ENCODE measurements at places on chromosomes 7 and 10.

DNA sequence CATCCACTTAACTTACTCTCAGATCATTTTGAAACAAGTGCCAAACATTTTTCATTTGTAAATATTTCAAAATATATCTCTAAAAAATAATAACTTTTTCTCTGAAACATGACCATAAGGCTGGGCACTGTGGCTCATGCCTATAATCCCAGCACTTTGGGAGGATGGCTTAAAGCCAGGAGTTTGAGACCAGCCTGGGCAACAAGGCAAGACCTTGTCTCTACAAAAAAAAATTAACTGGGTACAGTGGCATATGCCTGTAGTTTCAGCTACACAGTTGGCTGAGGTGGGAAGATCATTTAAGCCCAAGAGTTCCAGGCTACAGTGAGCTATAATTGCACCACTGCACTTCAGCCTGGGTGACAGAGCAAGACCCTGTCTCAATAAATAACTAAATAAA lies 36.4 kb downstream of the USP54 start:
- DNase-seq: no peak

GRCh38 chr7:120941064-120941463 lies 9.5 kb upstream of the ING3 start:
- DNase-seq: no peak

DNA sequence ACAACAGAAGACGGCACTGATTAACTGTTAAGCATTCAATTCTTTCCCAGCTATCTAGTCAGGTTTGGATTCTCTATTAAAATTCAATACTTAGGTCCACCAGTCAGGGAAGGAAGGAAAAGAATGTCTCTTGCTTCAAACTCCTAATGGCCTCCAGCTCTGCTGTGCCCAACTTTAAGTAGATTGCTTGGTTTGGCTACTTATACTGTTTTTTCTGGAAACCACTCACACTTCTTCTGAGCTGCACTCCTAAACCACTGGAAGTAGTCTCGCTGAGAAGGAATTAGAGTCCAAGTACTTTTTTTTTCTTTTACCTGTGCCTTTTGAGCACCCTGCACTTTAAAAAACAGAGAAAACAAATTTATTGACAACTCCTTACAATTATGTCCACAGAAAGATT lies 26.7 kb upstream of the COL1A2 start:
- DNase-seq: no peak

DNA sequence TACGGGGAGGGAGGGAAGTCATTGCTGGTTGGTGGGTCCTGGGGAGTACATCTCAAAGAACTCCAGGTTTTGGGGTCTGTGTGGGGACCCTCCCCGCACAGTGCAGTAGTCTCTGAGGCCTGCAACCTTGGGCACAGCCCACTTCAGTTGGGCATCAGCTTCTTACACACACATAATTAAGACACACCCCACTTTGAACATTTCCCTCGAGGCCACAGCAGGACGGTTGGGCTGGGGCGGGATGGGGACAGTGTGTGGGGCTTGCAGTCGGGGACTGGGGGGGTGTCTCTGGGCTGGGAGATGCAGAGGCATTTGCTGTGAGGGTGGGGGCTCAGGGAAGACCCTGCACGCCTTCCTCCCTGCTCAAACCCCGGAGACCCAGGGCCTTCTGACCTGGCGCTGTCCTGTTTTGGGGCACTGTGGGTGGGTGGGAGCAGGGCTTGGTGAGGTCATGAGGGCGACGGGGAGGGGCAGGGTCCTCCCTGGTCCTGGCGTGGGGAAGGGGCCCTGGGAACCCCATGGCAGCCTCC lies 1.3 kb downstream of the LFNG start:
- DNase-seq: no peak

DNA sequence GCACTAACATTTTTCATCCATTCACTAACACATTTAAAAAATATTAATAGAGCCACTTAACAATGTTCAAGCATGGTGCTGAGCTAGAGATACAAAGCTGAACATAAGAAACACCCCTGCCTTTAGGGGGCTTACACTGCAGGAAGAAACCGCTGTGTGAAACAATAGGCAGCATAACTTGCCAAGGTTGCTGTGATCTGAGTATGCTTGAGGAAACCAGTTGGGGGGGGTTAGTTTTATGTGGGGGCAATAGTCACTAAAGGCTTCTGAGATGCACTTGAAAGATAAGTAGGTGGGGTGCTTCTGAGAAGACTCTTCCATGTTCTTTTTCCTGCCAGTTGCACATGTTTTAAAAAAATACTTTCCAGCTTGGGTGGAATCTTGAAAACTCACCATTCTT lies 2.8 kb downstream of the RBM17 start:
- DNase-seq: no peak
